ENCODE measurements at places on chromosomes 2 and 18.

DNA sequence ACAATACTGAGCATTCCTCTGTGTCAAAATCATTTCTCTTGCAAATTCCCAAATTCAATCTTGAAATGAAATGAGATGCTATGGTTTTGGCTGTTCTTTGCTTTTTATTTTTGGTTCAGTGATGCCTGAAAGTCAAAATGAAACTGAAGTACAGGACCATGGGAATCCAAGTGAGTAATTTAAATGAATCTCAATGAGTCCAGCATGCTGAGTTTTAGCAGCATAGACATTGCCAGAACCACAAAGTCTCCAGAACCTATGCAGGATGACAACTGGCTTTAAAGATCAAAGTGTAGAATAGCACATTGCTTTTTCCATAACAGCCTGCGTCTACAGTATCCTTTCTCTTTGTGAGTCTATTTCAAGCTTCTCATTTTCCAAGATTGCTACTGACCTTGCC is 1050.7 kb upstream of the PIK3C3 start:
- no peak for DNase-seq

GRCh38 chr2:128797533-128797932 is 478.9 kb upstream of the HS6ST1 start:
- no peak for DNase-seq

GRCh38 chr2:68295516-68295915 is 24.2 kb downstream of the CNRIP1 start:
- no peak for DNase-seq

DNA sequence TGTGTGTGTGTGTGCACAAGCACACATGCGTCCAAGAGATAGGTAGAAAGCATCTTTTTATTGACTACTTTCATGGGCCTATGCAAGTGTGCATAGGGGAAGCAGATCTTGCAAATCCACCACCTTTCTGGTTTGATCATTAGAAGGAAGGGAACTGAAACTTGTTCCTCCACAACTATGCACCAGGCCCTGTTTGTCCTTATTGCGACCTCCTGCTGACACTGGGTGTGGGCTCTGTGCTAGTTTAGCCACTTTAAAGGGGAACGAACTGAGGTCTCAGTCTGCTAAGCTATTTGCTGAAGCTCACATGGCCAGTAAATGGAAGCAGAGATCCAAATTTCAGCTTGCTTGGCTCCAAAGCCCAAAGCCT is 32.1 kb upstream of the INSIG2 start:
- DNase-seq = no peak

DNA sequence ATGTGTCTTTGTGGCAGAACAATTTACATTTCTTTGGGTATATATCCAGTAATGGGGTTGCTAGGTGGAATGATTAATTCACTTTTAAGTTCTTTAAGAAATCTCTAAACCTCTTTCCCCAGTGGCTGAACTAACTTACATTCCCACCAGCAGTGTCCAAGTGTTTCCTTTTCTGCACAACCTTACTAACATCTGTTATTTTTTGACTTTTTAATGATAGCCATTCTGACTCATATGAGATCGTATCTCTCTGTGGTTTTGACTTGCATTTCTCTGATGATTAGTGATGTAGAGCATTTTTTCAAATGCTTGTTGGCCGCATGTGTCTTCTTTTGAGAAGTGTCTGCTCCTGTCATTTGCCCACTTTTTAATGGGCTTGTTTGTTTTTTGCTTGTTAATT is 43.1 kb upstream of the PTH2R start:
- no peak for DNase-seq

DNA sequence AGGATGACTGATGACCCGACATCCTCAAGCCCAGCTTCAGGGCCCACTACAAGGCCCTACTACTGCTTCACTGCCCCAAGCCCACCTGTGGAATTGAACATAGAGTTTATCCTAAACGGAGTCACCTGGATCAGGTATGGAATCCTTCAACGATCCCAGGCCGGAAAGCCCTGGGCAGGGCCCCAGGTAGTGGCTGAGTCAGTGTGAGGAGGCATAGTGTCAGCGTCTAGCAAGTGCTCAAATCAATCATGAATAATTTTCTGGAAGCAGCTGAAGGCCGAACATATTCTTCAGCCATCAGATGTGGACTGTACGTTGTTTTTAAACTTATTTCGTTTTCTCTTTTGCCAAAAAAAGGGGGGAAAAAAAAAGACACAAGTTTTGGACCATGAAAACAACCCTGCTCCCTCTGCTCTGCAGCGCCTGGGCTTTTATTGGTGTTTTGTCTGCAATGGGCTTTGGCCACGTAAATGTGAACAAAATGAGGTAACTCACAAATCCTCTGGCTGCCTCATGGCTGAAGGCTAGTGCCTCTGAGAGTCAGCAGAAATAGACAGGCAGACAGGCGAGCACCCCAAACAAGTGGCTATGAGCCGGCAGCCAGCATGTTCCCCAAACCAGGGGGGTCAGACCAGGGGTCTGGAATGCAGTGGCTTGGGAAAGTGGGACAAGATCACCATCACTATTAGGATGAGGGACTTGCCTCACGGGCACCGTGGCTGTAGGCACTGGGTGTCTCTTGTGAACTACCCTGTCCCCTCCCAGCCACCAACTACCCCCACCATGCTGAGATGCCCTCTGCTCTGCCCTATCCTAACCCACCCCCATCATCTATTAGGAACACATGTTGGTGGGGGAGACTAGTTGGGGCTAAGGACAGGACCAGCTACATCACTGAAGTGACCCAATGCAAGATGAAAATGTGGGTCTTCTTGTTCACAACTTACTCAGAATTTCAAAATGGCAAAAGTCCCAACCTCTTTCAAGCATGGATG is 51.4 kb downstream of the TTC32 start:
- no peak for DNase-seq

- no peak for DNase-seq
Measured at GRCh38 chr2:187962538-187962937, 329.1 kb upstream of the GULP1 start.

- no peak for DNase-seq
Measured at GRCh38 chr2:143828763-143829537, 691.0 kb downstream of the ZEB2 start.

DNA sequence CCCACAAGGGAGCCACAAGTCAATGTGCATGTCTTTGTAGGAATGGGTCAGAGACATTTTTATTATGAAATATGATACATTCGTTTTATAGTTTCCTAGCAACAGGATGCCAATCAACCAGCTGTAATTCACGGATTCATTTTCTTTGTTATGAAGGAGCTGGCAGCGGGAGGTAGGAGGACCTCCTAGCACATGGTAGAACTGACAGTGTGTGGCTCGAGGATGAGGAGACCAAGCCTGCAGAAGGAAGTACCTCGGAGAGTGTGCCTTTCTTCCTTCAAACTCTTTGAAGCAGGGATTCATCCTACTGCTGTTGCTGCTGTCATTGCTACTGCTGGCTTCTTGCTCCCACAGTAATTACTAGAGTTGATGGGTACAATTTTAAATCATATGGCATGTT is 504.8 kb upstream of the KLHL29 start:
- no peak for DNase-seq

DNA sequence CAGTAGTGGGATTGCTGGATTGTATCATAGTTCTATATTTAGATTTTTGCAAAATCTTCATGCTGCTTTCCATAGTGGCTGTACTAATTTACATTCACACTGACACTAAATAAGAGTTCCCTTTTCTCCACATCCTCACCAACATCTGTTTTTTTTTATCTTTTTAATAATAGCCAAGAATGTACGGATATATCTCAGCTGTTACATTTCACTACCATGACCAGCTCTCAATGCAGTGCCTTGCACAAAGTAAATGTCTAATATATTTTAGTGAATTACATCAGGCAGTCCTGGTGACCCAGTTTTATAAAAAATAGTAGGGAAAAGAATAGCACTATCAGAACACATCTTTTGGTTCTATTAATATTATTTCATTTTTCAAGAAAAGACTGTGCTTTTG is 161.8 kb downstream of the LNPK start:
- DNase-seq = no peak

- DNase-seq = no peak
Measured at GRCh38 chr2:20728114-20728758, 61.3 kb downstream of the GDF7 start.

GRCh38 chr18:54672846-54673475 is 81.9 kb downstream of the DYNAP start:
- DNase-seq = no peak

- no peak for DNase-seq
Measured at GRCh38 chr18:5626130-5626880, 82.5 kb upstream of the EPB41L3 start.

DNA sequence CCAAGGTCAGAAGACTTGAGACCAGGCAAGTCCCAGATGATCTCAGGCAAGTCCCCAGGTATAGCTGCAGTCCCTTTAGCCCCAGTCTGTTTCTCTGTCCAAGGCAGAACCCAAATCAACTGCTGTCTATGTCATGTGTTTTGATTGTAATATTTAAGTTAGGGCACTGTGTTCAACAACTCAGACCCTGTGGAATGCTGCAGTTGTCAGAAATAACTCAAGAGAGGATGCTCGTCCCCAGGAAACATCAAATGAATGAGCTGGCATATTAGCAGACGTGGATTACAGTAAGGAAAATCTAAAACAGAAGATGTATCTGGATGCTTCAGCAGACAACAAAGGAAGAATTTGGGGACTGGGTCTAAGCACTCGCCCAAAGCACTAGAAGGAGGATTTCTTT is 70.1 kb downstream of the BCL11A start:
- no peak for DNase-seq

GRCh38 chr2:195898505-195899191 is 170.0 kb downstream of the DNAH7 start:
- DNase-seq = no peak

GRCh38 chr2:21422724-21423522 is 299.2 kb downstream of the TDRD15 start:
- no peak for DNase-seq

- no peak for DNase-seq
Measured at GRCh38 chr2:17752892-17753802, 463 bp downstream of the SMC6 start.

GRCh38 chr2:195709901-195710806 is 53.1 kb downstream of the SLC39A10 start:
- DNase-seq = no peak

- no peak for DNase-seq
Measured at GRCh38 chr2:143779021-143779420, 649.8 kb downstream of the ARHGAP15 start.
